ENCODE measurements at places on chromosomes 6 and 20.
A peak's percentile ranks its signal among the peaks of the same experiment; 100 is the strongest.

- DNase-seq = no peak
Observed at GRCh38 chr20:1563598-1563997, 6.1 kb upstream of the SIRPD start.

DNA sequence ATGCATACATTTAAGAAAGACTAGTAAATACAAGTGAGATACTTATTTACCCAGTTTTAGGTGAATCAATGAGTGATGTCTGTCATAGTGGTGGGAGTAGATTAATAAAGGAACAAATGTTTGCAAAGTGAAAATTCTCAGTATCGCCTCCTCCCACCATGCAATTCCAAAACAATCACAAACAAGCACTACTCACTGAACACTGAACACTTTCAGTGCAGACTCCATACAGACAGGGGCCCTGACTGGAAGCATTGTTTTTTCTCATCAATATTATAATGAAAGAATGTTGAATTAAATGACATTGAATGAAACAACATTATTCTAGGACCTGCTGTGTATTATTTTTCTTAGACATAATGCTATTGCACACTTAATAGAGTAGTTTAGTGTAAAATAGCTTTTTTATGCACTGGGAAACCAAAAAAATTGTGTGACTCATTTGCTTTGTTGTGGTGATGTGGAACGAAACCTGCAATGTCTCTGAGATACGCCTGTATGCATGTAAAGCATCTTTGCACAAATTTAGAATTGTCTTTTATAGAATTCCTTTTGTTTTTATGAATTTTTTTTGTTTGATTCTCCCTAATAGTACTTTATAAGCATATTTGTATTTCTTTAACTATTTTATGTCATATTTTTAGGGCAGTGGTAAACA, 317.5 kb downstream of the UTRN start:
- DNase-seq = no peak

DNA sequence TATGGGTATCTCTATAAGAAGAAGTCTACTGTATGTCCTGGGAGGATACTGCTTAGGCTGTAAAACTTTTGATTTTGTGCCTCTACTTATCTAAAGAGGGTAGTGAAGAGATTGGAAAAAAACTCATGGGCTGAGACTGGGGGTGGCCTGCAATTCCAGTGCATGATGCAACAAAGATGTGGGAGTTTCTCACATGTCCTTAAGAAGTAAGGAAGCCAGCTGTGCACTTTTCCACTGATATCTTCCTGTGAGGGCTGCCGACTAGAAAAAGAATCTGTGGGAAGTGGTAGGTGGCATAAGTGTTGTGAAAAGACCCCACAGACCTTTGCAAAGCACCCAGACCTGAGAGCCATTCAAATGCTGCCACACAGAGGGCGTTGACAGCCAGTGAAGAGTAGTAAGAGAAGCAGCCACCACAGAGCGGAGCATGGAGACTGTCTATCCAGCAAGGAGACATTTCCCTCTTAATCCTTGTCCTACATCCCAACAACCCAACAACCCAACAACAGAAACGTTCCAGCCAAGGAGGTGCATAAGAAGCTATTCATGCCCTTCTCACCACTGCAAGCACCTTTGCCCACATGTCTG, 65.1 kb downstream of the PFDN4 start:
- peak; percentile 70 for DNase-seq

DNA sequence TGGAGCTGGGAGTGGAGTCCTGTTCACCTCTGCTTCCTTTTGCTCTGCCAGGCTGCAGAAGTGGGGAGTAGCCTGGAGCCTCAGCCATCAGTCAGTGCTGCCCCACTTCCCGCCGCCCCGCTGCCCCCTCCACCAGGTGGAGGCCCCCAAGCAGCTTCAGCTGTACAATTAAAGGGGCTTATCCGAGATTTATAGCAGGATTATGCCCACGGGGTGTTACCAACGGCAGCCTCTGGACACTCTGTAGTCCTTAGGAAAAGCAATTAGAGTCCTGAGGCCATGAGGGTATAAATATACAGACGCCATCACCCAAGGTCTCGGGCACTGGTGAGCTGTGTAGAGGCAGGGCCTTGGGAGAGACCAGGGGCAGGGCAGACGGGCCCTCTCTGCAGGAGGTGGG, 55.4 kb downstream of the GRM4 start:
- no peak for DNase-seq

- no peak for DNase-seq
Observed at GRCh38 chr20:60331688-60332300, 373.6 kb downstream of the CDH26 start.

GRCh38 chr6:23663652-23664051, 462.4 kb upstream of the NRSN1 start:
- DNase-seq = no peak

GRCh38 chr6:75935473-75935793, 137.0 kb downstream of the IMPG1 start:
- DNase-seq = no peak

GRCh38 chr6:157076451-157076822, 246.9 kb downstream of the TMEM242 start:
- DNase-seq = no peak

- DNase-seq = no peak
Observed at GRCh38 chr6:83151114-83151513, 42.0 kb downstream of the PGM3 start.

GRCh38 chr6:3247255-3248146, 11.2 kb upstream of the PSMG4 start:
- DNase-seq = peak; percentile 81

GRCh38 chr6:31473780-31474761, 23.9 kb upstream of the MICB start:
- DNase-seq = peak; percentile 26

DNA sequence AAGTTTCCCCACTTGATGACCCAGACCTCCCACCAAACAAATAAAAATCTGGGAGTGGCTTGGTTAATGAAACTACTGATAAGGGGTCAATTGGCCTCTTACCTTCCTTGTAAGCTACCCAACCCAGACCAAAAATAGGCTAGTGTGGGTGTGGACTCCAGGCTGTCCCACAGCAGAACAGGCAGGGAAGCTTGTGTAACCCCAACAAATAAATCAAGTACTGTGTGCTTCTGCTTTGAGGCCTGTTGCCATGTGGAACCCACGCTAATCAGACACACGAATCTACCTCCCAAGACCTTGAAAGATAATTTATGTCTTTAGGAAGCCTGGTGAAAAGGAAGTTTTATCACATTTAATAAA, 33.7 kb upstream of the PAQR8 start:
- no peak for DNase-seq

- no peak for DNase-seq
Observed at GRCh38 chr6:145497006-145497405, 238.3 kb downstream of the EPM2A start.

- no peak for DNase-seq
Observed at GRCh38 chr20:35006009-35006408, 50.3 kb downstream of the MYH7B start.

DNA sequence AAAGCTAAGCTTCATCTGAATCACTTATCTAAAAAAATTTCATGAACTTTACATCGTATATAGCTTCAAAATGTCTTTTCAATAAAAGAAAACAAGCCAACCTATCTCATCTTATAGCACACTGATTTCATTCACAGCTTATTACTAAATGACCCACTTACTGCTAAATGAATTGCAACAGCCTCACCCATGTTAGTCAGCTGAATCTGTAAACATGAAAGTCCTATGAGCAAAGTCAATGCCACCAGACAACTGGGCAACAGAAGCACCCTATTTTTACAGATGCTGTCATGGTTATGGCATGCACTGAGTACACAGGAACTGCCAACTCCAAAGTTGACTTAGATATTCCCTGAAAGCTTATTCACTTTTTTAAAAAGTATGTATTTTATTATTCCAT, 41.2 kb upstream of the DST start:
- DNase-seq = peak; percentile 83

DNA sequence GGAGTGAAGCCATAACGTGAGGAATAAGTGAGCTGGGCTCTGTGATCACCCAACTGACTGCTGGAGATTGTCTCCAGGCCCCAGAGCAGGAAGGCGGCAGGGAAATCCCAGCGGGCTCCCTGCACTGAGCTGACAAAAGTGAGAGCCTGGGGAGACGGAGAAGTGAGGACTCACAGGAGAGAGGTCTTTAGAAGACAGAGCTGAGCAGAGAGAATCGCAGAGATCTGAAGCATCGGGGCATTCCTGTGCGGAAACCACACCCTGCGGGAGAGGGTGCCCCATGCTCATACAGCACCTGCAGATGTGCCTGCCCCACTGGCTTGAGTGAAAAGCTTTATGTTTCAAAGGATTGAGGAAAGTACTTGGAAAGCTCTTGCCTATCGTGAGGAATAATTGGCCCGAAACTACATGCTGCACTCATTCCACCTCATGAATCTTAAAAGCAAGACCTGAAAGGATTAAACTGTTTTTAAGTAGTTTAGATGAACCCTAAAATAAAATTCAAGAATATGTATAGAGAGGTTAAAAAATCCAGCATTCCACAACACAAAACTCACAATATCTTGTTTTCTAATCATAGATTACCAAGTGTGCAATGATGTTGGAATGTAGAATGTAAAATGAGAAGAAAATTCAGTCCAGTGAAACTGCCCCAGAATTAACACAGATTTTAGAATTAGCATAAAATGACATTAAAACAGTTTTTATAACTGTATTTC, 17.7 kb upstream of the THBS2 start:
- no peak for DNase-seq

DNA sequence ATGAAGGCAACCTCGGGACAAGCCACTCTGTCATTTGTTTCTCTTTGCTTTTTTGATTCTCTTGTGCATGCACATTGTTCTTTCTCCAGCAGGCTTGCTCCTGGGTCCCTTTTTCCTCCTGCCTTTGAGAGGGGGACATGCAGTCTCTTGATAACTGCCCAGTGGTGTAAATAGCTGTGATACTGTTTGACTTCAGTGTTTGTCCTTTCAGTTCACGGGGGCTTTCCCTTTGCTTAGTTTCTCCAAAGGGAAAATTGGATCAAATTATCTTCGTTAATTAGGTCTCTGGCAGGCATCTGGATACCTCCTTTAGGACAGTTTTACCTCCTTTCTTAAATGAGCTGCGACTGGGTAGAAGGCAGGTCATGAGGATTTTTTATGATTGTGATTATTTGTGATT, 41.5 kb downstream of the RALGAPB start:
- no peak for DNase-seq

GRCh38 chr6:67886840-67887292, 748.2 kb upstream of the ADGRB3 start:
- no peak for DNase-seq

DNA sequence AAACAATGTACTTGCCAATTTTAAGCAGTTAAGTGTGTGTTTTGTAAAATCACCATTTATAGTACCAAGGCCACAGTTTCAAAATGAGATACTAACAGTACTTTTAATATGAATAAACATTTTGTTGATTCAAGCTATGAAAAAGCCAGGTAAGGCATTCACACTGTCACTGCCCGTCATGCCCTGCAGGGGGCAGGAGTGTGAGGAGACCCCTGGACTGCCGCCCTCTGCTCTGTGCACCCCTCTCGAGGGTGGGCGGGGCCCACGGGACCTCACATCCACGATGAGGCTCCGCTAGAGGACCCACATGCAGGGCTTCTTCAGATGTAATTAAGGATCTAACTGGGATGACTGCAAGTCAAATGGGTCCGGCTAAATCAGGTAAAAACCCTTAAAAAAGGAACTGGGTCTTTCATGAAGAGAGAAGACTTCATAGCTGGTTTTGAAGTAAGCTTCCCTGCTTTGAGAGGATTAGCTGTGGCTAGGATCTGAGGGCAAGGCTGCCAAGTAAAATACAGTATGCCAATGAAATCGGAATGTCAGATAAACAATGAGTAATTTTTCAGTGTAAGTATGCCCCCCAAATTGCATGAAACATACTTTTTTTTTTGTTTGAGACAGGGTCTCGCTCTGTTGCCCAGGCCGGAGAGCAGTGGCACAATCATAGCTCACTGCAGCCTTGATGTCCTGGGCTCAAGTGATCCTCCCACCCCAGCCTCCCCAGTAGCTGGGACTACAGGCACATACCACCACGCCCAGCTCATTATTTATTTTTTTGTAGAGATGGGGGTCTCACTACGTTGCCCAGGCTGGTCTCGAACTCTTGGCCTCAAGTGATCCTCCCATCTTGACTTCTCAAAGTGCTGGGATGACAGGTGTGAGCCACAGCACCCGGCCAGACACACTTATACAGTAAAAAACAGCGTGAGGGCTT, 18.7 kb downstream of the DIDO1 start:
- no peak for DNase-seq

DNA sequence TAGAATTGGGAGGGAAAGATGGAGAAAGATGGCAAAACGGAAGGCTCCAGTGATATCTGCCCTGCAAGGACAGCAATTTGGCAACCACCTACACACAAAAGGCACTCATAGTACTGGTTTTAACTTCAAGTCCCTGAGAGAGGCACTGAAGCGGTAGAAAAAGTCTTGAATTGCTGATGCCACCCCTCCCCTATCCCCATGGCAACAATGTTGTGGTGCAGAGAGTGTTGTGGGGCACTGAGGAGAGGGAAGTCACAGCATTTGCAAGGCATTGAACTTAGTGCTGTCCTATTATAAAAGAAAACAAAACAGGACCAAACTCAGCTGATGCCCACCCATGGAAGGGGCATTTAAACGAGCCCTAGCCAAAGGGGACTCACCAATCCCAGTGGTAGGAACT, 343.7 kb downstream of the HAO1 start:
- DNase-seq = no peak

GRCh38 chr6:69663215-69663614, 133.6 kb downstream of the LMBRD1 start:
- DNase-seq = no peak

- DNase-seq = peak; percentile 93
Observed at GRCh38 chr6:52352239-52353018, 9.5 kb upstream of the PAQR8 start.

DNA sequence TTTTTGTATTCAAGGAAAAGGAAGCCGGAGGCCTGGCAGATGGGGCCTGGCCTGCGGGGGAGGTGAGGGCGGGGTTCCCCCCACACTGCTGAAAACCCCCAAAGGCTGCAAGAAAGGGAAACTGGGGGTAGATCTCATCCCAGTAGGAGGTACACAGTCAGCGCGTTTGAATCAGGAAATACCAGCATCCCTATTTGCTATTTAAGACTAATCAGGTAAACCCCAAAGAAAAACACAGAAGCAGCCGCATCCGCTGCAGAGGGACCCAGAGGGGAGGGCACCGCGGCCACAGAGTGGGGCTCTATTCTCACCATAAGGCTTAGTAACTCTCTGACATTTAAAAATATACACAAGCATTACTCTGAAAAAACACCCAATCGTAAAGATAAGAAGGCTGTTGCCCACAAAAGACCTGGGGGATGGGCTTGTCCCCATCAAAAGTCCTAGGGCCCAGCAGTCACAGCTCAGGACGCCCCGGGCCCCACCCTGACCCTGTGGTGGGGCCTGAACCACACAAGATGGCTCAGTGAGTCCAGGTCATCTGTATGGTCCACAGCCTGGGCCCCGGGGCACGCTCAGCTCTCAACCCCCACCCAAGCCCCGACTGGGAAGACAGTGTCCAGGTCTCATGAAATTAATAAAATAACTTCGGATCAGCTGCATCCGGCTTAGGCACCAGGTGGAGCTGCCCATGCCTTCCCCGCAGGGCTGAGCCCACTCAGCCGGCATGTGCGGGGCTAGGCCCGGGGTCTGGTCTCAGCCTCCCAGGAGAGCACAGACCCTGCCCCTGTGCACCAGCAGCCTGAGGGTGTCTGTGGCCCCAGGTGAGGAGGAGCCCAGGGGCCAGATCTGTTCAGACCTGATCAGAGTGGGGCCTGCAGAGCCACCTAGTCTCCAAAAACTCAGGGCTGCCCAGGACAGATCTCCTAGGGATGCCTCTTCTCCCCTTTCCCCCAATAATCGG, 31.0 kb downstream of the KCNQ2 start:
- DNase-seq = no peak
